ENCODE measurements at places on chromosomes 16 and 17.

GRCh38 chr16:68786685-68787418 lies 49.8 kb downstream of the CDH1 start:
- DNase-seq, result no peak

DNA sequence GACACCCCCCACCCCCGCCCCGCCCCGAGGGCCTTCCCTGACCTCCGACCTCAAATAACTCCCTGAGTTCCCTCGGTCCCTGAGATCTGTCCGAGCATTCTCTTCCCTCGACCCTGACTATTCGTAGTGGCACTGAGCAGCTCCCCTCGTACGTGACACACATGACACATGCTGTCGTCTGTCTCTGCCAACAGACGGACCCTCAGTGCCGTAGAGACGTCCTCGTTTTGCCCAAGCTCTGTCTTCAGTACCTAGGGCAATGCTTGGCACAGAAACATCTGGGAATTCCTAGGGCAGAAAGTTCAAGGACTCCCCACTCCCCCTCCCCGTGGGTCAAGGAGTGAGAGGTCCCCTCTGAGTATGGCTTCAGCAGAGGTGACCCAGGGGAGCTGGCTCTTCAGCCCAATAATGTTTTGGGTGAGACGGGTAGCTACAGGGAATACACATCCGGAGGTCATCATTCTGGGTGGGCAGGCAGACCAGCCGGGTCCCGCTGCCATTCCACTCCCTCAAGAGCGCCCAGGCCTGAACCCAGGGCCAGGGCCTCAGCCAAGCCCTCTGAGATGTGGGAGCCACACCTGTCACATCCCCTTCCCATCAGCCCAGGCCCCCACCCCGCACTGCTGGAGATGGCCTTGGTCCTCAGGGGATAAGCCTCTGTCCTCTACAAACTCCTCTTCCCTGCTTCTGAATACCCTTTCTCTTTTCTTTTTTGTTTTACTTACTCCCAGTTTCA lies 671 bp upstream of the FADS6 start:
- DNase-seq, result no peak

- no peak for DNase-seq
These were observed 32.6 kb downstream of the COPZ2 start for GRCh38 chr17:48004983-48005382.

GRCh38 chr16:81004646-81005353 lies 1.9 kb downstream of the CMC2 start:
- no peak for DNase-seq

DNA sequence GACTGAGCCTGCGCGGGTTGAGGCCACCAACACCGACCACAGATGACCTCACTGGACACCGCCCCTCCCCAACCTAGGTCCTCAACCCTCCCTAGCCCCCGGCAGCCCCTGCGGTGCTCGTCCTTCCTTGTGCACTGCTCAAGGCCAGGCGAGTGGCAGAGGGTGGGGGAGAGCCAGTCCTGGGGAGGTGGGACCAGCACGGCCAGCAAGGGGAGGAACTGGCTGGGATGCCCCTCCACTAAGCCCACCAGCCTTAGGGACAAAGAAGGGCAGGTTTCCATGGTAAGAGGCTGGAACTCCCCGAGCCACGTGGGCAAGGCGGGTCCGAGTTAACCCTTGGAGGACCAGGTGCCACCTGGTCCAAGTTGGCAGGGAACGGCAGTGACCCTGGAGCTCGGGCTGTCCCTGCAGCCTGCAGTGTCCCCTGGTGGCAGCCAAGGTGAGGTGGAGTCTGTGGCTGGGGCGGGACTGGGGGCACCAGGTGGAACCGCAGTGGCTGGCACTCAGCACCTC lies 9.2 kb downstream of the FSCN2 start:
- DNase-seq, result no peak

DNA sequence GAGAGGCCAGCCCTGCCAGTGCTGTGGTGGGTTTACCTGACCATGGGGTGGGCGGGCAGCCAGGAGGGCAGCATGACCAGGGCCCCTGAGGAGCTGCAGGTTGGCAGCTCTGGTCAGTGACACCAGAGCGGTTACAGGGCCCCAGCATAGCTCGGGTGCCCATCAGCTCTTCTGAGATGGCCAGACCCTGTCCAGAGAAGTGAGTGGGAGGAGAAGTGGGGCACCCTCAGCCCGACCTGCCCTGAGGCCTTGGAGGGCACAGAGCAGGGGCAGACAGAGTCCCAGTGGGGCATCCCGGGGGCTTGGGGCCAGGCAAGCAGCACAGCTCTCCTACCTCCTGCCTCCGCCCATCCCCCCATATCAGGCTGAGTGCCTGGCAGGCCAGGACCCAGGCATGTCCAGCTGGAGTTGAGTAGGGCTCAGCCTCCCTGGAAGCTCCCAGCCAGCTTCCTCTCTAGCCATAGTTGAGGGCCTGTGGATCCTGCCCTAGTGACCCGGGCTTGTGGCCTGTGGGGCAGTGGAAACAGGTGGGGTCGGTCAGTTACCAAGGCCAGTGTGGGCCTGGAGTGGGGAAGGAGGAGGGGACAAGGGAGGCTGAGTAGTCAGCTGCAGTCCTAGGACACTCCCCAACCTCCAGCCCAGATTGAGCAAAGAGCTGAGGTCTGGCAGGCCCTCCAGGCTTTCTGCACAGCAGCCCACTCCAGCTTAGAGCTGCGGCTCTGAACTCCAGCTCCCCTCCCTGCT lies 83.5 kb downstream of the AMFR start:
- no peak for DNase-seq

DNA sequence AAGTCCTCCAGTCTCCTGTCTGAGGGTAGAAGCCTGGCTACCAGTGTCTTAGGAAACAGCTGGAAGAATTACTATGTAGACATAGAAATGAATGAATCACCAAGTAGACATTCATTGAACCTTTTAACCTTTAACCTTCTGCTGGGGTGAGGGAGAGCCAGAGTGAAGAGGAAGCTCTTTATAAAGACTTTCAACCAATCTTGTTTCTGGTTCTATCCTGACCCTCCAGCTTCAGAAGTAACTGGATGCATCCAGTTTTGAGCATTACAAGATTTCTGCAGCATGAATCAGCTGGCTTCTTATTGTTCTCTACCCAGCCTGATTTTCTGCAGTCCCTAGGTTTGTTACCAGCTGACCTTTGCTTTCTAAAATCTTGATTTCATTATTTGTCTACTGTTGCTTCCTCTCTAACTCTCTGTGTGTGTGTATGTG lies 8.5 kb downstream of the TEKT1 start:
- DNase-seq, result no peak

DNA sequence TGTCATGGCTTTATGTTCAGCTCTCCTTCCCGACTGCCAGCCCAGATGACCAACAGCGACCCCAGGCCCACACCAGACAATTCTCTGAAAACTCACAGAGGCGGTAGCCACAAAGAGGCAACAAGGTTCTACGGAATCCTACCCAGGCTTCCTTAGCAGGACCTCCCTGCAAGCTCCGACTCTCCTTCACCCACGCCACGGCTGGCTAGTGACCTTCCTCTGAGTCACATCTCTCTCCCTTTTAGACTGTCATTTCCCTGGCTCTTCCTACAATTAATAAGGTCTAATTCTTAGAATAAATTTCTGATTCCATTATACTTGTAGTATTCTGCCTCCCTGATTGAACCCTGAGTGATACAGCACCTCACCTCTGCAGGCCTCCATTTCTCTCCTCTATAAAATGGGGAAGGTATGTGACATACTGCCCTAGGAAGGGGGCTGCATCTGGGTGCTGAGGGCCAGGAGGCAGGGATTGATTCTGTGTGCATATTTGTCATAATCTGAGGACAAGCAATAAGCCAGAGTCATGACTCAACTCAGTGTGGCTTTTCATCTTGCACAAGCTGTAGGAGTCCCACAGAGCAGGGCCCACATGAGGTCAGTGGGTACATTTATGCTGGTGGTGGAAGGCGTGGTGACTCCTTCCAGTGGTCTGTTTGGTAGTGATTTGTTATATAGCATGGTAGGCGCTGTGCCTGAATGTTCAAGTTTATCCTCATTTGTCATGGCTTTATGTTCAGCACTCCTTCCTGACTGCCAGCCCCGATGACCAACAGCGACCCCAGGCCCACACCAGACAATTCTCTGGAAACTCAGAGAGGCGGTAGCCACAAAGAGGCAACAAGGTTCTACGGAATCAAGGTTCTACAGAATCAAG lies 46.2 kb downstream of the SMPD3 start:
- no peak for DNase-seq

GRCh38 chr16:48353565-48354163 lies 31.5 kb downstream of the SIAH1 start:
- DNase-seq, result peak; percentile 39

DNA sequence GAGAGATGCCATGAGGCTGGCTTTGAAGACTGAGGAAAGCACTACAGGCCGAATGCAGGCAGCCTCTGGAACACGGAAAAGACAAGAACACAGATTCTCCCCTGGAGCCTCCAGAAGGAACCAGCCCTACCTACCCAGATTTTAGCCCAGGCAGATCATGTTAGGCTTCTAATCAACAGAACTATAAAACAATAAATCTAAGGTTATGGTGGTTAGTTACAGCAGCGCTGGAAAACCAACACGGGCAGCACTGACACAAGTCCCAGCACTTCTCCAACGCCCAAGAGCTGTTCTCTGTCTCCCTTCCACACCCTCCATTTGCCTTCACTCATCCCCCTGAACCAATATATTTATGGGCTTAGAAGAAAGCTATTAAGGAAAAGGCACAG lies 7.5 kb downstream of the ANKRD11 start:
- no peak for DNase-seq

DNA sequence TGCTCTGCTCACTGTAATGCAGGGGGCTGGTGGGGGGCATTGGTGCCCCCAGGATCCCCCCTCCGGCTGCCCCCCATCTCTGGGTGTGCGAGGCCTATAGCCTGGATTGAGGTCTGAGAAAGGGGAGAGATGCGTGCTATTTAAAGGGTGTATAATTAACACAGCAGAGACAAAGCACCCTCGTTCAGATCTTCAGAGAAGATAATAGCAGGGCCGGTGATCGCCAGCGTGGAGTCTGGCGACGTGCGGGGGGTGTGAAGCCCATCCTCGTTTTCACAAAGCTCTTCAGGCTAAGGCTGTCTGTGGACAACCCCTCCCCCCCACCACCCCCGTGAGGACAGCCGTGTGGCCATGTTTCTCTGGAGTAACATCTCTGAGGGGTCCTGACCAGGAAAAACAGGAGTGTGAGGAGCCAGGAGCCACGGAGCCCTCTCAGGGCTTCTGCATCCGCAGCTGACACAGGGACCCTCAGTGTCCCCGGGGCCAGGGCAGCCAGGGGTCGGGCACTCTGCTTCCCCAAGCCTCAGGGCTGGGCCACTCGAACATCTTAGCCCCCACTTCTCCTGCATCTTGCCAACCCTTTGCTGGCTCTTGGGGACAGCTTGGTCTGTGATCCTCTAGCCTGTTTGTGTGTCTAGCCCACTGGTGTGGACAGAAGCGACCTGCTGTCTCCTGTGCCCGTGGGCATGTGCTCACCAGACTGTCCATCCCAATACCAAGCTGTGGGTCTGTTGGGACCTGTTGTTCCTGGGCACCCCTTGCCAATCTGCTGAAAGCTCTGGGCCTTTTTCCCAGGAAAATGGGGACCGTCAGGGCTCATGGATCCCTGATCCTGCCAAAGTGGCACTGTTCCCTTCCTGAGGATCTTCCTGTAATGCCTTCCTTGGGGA lies 58.9 kb downstream of the BAIAP2 start:
- no peak for DNase-seq

DNA sequence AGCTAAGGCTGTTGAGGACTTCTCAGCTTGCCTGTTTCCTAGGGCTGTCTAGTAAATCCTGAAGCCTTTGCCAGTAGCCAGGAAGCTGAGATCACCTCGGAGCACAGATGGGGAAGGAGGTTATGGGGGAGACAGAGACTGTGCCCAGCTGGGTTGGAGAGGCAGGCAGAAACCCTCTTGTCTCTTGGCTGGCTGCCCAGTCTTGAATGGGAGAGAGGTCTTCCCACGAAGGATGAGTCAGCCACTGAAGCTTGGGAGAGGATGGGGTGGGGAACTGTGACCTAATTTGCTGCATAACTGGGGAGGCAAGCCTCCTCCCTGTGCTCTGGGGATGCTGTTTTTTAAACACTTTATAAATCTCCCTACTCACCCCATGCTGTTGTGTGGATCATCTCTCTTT lies 69.8 kb downstream of the SHISA9 start:
- DNase-seq, result no peak

GRCh38 chr16:57800200-57801097 lies 1.8 kb downstream of the KIFC3 start:
- DNase-seq, result no peak

GRCh38 chr17:49053171-49053829 lies 56.1 kb downstream of the IGF2BP1 start:
- DNase-seq, result no peak

GRCh38 chr17:27495460-27495859 lies 39.2 kb downstream of the KSR1 start:
- no peak for DNase-seq

DNA sequence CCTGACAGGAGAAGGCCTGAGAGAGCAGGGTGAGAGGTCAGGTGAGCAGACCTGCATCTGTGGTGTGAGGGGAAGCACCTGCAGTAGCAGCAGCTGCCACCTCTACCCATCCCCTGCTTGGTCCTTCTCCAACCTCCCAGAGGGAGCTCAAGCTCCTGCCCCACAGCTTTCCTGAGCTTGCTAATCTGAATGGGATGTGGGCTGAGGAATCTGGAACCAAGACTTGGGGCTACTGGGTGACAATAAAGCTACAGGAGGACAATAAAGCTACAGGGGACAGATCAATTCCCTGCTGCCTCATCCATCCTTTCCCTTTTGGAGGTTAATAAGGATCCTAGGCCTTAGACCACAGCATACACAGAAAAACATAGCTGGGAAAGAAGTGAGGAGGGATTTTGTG lies 4.9 kb upstream of the TBX4 start:
- no peak for DNase-seq

GRCh38 chr16:80500961-80501525 lies 39.8 kb upstream of the DYNLRB2 start:
- DNase-seq, result no peak
